ENCODE measurements at places on chromosomes 3 and 15. TPM values are rescaled to one million over a fixed set of nuclear protein-coding genes. Genes with fewer than 3 reads are reported as not detected.

The GRIP2 gene
- not detected for total RNA-seq

GRCh38 chr3:150314248-150315004 lies 93.7 kb upstream of the TSC22D2 start:
- no peak for DNase-seq

DNA sequence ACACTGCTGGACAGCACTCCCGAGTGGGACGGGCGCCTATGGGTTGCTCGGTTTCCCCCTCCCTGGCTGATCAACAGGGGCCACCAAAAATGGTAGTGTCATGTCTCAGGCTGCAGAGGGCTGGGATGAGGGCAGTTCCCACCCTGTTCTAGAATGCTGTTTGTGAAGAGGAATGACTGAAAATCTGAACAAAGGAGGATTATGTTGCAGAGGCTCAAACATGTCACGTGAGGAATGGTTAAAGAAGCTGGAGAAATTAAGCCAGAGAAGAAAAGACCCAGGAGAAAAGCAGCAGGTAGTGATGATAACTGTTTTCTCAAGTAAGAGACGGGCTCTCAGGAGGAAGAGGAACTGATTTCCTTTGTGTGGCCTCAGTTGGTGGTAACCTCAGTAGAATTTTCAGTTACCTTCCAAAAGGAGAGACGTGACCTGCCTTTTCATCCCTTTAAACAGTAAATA lies 10.4 kb downstream of the SPG21 start:
- no peak for DNase-seq

- no peak for DNase-seq
These were observed 29.7 kb downstream of the ZBTB38 start for GRCh38 chr3:141397996-141398395.
